ENCODE measurements at places on chromosomes 1 and 21.

- no peak for DNase-seq
These were observed 41.6 kb downstream of the AK4 start for GRCh38 chr1:65189576-65190115.

DNA sequence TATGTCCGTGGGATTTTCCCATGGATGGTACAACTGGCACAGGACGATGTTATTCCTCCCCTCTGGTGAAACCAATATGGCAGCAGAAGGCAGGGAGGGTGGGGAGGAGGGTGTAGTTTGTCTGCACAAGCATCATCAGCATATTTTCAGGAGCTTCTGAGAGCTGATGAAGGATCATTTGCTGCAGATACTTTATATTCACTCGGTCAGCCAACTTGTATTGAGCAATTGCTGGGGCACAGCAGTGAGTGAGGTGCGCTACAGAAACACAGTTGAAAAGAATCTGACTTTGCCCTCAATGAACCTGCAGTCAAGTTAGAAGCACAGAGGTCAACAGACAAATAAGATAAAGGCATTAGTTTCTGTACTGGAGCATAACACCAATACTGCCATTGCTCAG is 13.0 kb downstream of the PKP1 start:
- no peak for DNase-seq

DNA sequence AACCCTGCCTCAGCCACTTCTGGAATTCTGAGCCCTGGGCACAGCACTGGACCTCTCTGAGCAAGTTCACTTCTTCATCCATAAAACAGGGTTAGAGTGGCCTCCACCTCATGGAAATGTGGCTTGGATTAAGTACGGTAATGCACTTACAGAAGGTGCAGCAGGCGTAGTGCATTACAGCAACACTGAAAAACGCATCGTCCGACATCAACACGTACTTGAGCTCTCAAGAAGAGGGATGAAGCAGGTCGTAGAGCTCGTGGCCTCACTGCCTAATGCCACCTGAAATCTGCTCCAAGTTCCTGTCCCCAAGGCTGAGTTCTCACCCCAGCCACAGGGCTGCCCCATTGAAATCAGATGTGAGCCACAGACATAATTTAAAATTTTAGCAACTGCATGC is 650.1 kb downstream of the NPHP4 start:
- DNase-seq: no peak

DNA sequence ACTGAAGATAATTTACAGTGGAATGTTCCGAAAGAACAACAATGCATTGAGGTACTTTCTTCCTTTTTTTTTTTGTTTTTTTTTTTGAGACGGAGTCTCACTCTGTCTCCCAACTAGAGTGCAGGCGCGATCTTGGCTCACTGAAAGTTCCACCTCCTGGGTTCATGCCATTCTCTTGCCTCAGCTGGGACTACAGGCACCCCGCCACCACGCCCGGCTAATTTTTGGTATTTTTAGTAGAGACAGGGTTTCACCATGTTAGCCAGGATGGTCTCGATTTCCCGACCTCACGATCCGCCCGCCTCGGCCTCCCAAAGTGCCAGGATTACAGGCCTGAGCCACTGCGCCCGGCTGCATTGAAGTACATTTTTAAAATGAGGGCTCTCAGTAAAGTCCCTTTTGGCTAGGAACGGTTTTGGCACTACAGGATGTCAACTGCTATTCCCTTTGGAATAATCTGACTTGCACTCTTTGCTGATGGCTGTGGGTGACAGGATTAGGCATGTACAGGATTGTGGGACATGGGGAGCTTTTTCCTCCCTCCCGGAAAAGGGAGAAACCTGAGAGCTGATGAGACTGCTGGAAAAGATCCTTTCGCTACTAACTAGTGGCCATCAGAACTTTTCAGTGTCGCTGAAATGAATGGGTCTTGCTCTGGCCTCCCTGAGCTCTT is 56.9 kb upstream of the EDEM3 start:
- DNase-seq: no peak

DNA sequence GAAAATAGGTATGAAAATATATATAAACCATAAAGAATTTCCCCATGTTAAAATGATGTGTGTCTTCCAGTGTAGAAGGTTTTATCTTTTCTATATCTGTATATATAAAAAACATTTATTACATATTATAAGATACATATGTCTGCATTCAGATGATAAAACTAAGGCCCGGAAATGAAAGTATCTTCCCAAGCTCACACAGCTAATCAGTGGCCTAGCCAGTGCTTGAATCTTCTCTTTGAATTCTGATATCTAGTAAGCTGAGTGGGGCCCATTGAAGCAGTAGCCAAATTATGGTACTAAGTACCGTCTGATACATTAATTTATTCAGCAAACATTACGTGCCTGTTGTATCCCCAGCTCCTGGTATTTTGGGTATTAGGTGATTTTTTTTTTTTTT is 28.6 kb downstream of the UCK2 start:
- no peak for DNase-seq

GRCh38 chr1:167371030-167371429 is 147.3 kb downstream of the CD247 start:
- no peak for DNase-seq

DNA sequence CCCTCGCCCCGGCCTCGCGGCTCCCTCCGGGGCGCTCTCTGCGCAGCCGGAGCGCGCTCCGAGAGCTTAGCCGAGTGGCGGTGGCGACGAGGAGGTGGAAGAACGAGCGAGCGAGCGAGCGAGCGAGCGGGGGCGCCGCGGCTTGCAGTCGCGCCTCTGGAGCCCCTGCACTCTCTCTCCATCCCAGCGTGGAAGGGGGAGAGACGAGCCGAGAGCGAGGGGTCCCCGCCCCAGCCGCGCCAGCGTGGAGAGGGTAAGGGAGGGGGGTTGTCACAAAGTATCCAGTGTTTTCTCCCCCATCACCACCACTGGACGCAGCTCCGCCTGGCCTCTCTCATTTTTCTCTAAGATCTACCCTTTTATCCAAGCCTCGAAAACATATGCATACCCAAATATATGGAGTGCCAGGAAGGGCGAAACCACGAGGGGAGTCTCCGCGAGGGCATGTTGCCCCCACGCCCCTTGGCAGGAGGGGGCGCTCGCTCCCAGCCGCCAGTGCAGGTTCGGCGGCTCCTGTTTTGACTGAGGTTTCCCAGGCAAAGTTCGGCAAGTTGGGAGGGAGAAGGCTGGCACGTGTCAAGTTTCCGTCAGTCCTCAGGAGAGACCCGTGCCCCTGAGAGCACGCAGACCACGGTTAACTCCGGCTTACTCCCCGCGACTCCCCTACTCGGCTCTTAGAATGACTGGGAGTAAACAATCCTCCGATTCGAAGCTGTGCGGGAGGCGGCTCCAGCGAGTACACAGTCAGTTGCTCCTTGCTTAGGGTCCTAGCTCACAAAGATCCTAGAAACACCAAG is 569 bp upstream of the DAB1 start:
- peak; percentile 22 for DNase-seq

DNA sequence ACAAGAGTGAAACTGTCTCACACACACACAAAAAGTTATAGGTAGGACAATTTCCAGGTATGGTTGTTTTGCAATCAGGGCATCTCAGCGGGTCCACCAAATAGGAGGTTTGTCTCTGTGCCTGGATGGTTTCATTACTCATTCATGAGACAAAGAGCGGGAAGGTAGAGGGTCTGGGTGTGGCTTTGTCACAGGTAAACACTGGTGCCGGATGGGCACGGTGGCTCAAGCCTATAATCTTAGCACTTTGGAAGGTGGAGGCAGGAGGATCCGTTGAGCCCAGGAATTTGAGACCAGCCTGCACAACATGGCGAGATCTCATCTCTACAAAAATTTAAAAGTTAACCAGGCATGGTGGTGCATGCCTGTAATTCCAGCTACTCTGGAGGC is 16.3 kb upstream of the ERVH48-1 start:
- no peak for DNase-seq

DNA sequence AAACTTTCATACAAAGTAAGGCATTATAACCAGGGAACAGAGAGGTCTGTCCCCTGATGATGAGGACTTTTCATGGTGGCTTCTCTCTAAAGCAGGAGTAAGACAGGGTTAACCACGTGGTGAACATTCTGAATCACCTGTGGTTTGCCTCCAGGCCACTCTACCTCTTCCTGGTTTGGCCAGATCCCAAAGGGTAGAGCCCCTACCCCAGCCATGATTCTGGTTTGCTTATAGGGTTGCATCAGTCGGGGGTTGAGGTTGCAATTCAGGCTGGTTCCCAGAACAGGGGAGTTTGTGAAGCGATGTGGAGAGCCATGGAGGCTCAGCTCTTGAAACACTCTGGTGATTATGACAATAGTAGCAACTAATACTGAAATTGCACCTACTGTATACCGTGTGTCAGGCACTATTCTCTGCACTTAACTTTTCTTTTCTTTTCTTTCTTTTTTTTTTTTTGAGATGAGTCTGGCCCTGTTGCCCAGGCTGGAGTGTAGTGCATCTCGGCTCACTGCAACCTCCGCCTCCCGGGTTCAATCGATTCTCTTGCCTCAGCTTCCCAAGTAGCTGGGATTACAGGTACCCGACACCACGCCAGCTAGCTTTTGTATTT is 8.3 kb downstream of the CNR2 start:
- DNase-seq: no peak

DNA sequence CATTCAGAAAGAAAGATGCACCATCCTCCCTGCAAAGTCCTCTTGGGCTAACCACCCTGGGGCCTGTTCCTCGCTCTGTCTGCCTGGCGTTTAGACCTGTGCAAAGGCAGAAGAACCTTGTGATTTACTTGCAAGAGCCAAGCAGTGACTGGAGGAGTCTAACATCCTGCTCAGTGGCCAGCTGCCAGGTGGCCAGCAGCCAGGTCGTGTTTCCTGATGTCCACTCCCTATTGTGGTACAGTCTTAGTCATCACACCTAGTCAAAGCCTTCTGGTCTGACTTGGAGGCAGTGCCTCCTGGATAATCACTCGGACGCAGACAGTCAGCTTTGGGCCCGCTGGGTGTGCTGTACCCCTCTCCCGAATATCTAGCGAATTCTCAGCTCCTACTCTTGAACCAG is 118.1 kb downstream of the PGBD5 start:
- DNase-seq: peak; percentile 54

DNA sequence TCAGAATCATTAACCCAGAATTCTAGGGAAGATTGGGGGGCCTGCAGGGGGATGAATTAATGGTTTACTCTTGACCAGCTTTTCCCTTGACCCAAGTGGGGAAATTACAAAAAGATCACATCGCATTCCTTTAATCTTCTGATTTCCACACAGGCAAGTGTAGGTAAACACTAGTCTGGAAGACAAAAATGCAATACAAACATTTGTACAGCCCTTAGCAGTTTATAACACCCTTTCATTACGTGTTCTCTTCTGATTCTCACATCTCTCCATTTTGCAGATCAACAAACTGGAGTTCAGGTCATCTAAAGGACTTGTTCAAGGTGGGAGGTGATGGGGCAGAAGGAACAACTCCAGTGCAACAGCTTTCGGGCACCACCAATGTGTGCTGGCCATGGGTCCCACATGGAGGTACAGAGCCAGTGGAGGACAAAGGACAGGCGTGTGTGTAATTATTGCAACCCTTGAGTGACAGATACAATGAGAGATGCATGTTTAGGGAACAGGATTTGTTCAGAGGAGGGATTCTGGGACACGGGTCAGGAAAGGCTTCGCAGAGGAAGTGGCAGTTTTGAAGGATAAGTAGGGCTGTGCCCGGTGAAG is 20.4 kb downstream of the ATF3 start:
- no peak for DNase-seq
